ENCODE measurements at places on chromosomes 16 and 17.

GRCh38 chr17:21201874-21202273 lies 12.1 kb downstream of the TMEM11 start:
- DNase-seq: no peak

GRCh38 chr17:12519956-12520594 lies 145.6 kb upstream of the MYOCD start:
- DNase-seq: no peak

DNA sequence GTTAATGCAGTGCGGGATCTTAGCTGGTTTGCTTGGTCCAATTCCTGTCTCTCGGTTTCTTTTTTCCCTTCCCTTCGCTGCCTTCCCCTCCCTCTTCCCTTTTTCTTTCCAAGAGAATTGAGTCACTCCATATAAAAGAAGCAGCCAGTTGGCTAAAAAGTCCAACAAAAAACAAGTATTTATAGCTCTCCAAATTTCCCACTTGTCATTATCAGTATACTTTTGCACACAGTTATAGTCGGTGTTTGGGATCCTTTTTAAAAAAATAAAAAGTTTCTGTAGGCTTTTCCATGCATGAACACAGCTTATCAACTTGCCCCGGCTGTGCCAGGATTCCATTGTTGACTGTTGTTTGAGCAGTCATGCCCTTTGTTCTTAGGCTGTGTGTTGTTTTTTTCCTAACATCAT lies 24.9 kb downstream of the HMOX2 start:
- no peak for DNase-seq

GRCh38 chr17:9766970-9767369 lies 24.4 kb downstream of the DHRS7C start:
- DNase-seq: no peak

GRCh38 chr17:43018008-43018853 lies 4.0 kb downstream of the VAT1 start:
- no peak for DNase-seq

- DNase-seq: no peak
Measured at GRCh38 chr17:46001390-46002310, 2.6 kb downstream of the STH start.

DNA sequence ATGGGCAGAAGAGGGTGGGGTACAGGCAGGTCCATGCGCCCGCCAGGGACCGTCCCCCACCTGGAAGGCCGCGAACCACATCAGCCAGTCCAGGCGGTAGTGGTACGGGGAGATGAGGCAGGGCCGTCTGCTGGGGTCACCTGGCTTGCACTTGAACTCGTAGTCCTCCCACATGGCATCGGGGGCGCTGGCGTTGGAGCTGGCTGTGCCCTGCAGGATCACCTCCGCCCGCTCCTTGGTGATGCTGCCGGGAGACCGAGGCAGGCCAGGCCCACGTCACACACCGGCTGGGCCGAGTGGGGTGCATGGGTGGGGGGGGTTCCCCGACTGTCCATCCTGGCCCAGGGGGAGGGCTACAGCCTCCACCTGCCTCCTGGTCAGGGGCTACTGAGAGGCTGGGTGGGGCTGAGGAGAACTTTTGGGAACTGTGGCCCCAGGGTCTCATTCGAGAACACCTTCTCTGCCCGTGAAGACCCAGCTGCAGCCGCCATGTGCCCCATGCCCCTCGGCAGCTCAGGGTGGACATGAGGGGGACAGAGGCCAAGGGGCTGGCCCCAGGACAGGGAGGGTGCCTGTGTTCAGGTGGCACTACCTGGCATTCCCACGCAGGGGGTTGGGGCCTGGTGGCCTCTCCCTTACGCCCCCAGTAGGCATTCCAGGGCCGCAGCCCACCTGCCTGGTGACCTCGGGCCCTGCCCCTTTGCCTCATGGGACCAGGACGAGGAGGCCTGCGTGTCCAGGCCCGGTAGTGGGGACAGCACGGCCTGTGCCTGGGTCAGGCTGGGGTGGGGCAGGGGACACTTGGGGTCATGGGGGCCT lies 69.5 kb upstream of the GNG13 start:
- no peak for DNase-seq

DNA sequence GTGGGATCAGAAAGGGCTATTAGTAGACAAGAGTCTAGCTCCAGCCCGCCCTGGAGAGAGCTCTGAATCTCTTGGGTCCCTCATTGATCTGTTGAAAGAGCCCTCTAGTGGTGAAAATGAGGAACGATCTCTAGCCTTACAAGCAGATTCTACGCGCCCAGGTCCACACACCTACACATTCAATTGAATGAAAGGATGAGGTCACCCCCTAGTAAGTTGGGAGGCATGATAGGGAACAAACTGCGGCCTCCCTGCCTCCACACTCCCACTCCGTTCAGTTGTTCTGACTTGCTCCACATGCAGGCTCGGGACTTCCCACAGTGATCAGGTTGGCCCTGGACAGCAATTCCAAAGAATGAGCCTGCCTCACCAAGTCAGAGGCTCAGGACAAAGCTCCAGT lies 2.9 kb upstream of the CACNG3 start:
- DNase-seq: no peak

DNA sequence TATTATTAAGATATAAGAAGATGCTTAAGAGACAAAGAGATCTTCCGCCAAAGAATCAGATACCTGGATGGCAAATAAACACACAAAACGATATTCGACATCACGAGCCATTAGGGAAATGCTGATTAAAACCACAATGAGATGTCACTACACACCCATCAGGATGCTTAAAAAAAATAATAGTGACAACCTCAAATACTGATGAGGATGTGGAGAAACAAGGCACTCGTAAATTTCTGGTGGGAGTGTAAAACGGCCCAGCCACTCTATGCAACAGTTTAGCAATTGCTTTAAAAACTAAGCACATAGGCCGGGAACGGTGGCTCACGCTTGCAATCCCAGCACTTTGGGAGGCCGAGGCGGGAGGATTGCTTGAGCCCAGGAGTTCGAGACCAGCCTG lies 39.4 kb downstream of the TBC1D16 start:
- DNase-seq: no peak

DNA sequence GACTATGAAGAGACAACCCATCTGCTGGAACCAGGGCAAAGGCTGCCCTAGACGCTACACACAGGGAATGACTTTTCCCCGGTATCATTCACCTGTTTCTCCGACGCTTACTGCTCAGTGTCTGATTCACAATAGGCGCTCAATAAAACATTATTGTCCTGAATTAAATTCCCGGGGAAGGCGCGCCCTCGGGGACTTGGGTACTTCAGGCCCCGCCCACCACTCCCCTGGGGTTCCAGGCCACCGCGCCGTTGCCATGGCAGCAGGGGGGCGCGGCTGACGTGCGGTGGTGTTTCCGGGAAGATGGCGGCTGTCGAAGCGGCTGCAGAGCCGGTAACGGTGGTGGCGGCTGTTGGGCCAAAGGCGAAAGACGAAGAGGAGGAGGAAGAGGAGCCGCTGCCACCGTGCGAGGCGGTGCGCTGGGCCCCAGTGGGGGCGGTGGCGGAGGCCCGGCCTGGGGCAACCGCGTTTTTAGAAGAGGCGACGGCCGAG lies at the start of gene RUNDC1:
Gene RUNDC1 (plus strand): TSS at position 292 of the 492 bp plus-strand sequence. CDS start 12 bp downstream, at position 304.
- peak; percentile 82 for DNase-seq

DNA sequence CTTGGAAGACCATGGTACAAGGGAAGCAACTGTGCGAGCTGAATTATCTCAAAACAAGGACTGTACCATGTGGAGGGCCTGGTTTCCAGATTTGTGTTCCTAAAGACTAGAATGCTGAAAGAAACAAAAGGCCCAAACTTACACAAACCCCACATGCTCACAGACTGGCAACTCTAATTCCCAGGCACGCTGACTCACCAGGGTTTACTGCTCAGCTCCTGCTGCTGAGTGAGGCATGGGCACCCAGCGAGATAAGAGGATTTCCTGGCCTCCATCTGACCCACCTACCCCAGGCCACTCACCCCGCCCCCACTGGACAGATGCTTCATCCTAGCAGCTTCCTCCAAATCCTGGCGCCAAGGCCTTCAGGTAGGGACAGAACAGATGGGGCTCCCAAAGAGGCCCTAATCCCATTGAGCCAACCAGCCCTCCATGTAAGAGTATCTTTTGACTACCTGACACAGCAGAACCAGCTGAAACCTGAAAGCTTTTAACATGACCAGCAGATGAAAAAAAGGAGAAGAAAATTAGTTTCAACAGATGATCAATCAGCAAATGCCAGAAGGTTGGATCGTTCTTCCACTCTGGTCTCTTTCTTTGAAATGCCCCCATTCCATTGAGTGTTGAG lies 33.9 kb downstream of the DCUN1D3 start:
- DNase-seq: no peak

GRCh38 chr17:66451188-66452149 lies 149.1 kb downstream of the PRKCA start:
- no peak for DNase-seq

DNA sequence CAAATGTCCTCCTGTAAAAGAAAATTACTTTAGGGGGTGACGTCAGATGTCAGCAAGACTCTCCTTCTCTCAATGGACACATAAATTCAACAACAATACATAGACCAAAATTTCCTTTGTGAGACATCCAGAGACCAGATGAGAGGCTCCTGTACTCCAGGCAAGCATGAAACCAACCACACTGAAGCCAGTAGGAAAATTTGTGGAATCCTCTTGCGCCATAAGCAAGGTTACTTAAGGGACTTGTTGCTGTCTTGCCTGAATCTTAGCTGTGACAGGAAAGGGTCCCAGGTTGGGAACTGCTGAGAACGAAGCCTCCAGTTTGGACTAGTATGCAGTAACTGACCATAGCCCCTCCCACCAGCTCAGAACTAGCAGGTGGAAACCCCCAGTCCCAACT lies 56.0 kb downstream of the CEP112 start:
- no peak for DNase-seq

DNA sequence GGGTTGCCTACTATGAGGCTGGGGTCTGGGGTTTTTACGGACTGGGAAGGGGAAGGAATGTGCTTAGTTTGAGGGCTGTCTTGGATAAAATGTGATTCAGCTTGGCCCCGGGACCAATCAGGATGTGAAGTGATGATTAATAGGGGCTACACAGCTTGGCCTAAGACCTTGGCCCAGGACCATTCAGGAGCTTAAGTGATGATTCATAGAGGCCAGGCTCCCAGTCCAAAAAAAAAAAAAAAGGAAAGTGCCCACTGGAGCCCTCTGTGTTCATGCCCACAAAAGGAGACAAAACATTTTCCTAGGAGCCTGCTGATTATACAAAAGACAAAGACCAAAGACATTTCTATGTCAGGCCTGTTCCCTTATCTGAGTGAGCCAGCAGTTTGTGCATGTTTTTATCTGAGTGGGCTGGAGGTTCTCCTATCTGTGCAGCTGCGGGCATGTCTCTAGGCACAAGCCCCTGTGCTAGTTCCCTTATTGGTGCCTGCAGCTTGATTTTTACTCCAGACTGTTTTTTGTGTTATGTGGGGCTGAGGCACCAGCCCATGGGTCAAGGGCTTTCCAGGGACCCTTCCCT lies 898.2 kb upstream of the GOT2 start:
- no peak for DNase-seq

DNA sequence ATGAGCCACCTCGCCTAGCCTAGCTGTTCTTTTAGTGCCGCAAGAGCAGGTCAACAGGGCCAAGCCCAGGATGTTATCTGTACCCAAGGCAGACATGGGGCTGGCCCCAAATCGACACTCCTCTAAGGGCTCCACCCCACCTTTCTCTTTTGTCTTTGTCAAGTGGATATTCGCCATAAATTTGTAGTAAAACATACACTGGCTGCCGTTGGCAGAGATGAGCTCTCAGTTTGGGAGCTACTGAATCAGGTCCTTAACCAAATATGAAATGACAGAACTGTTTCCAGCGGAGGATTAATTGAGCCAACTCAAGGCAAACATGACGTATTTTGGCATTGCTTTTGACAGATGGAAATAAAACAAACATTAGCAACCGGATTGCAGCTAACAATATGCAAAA lies 556.9 kb upstream of the CDH5 start:
- no peak for DNase-seq

DNA sequence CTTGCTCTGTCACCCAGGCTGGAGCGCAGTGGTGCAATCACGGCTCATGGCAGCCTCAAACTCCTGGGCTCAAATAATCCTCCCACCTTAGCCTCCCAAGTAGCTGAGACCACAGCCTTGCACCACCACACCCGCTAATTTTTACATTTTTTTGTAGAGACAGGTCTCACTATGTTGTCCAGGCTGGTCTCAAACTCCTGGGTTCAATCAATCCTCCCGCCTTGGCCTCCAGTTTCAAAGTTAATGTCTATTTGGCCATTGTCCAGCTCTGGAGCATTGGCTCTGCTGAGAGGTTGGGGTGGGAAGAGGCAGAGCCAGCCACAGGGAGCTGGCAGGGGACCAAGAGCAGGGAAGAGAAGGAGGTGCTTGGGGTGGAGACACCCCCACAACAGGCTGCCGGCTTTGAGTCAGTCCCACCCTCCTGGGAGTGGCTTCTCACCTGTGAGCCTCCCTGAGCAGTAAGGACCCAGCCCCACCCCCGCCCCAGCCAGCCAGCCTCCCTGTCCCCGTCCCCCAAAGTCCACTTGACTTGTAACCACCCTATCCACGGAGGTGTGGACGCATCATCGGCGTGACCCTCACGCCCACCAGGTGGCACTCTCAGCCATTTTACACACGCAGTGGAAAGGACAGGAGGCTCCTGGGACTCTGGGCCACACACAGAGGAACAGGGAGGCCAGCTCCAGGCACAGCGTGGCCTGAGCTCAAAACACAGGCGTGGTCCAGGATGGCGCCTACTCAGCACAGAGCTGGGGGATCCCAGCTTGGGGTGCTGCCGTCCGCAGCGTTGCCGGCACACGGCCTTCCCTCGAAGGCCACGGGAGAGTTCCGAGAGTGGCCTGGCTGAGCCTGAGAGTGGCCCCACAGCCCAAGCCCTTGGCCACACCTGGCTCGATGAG lies 22.8 kb upstream of the PVALEF start:
- DNase-seq: peak; percentile 30

- no peak for DNase-seq
Measured at GRCh38 chr17:66351033-66351432, 48.6 kb downstream of the PRKCA start.

DNA sequence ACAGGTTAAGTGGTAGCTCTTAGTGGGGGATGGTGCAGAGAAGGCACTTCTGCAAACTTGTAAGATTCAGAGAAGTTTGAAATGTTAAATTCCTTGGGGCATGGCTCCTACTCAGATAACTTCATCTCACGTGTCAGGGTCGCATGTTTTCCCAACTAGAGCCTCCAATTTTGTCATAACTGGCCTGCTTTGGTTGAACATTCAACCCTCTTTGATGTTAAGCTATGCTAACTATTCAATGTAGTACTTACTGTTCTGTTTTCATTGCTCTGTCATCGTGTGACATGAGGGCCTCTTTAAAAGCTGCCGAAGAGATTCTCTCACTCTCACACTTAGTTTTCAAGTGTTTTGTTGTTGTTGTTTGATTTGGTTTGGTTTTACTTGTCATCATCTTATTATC lies 280.8 kb downstream of the CDH11 start:
- no peak for DNase-seq
